HCEC 1CT (cell line): ENCODE measurements at places on chromosomes 7 and 10.

GRCh38 chr7:118057404-118057803 is 126.6 kb upstream of the LSM8 start:
- DNase-seq: no peak

- no peak for DNase-seq
These were observed 94.3 kb downstream of the IQUB start for GRCh38 chr7:123440101-123440548.

DNA sequence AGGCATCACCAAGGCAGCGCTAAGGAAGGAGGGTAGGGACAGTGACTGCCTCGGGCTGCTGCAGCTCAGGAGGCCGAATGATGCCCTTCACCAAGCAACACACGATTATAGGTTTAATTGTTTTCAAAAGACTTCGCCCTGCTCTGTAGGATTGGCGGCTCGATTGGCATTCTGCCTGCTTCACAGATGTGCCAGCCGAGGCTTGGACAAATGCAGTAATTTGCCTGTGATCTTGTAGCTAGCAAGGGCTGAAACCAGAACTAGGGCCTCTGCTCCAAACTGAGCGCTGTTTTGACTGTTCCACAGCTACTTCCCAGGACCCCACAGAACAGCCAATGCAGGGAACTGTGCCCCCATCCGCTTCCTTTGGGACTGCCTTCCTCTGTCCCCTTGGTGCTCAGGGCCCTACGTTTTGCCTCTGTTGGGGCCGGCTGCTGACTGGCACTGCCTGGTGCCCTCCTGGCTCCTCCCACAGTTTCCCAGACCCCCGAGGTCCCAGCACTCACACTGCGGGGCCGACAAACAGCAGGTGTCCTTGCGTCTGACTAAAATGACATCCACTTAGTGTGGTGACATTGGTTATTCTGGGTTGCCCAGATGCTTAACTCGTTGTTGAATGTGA is 62.6 kb upstream of the EN2 start:
- no peak for DNase-seq

- peak; percentile 63 for DNase-seq
These were observed 83.9 kb downstream of the PIP4K2A start for GRCh38 chr10:22630234-22631174.

- no peak for DNase-seq
These were observed 264.7 kb upstream of the NFE2L3 start for GRCh38 chr7:25887266-25887665.

GRCh38 chr10:123972481-123973401 is 81.1 kb upstream of the CPXM2 start:
- DNase-seq: no peak

- DNase-seq: no peak
These were observed 5.6 kb downstream of the PTN start for GRCh38 chr7:137337902-137338301.

DNA sequence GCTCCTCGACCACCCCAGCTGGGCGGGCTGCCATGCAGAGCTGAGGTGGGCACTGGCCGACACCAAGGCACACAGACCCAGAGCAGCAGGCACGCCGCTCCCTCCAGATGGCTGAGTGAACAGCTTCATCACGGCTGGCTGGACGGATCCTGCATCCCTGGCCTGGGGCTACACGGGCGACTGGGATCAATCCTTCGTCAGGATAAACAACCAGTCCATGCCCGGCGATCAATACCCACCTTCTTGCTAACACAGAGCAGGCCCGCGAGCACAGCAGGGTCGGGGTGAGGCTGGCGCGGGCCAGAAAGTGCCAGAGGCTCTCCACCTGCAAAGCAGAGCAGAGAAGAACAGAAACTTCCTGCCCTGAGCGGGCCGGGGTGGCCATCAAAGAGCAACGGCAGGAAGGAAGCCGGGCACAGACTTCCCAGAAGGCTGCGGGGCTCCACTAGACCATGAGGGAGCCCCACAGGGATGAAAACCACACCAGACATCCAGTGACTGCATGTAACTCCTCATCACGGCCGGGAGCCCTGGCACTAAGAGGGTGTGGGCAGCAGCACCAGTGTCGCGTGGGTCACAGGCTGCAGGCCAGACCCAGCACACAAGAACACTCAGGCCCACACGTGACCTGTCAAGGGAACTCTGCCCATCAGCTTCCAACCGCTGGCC is 166.4 kb downstream of the MAD1L1 start:
- no peak for DNase-seq

- no peak for DNase-seq
These were observed at the start of gene DNAH11 for GRCh38 chr7:21542891-21543527. TSS of gene DNAH11 (plus strand) at chr7:21543039. CDS start at chr7:21543246, 207 bp downstream.

- DNase-seq: no peak
These were observed 18.7 kb downstream of the GRID2IP start for GRCh38 chr7:6532516-6532915.

DNA sequence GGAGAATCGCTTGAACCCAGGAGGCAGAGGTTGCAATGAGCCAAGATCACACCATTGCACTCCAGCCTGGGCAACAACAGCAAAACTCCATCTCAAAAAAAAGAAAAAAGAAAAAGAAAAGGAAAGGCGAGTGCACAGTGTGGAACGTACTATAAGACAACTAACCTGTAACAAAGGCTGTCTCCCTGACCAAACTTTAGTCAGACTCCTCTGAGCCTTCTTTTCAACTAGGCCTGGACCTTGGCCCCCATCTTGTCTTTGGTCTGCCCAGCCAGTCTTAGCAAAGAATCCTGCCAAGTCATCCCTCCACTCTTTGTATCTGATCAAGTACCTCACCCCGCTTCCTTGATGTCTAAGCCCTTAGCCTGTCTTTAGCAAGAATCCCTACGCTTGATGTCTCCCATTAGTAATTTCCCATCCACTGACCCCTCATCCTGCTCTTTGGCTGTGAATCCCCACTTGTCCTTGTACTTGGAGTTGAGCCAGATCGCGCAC is 68.9 kb upstream of the KDM7A start:
- no peak for DNase-seq

- peak; percentile 34 for DNase-seq
These were observed 752 bp downstream of the THSD7A start for GRCh38 chr7:11831156-11831735.

DNA sequence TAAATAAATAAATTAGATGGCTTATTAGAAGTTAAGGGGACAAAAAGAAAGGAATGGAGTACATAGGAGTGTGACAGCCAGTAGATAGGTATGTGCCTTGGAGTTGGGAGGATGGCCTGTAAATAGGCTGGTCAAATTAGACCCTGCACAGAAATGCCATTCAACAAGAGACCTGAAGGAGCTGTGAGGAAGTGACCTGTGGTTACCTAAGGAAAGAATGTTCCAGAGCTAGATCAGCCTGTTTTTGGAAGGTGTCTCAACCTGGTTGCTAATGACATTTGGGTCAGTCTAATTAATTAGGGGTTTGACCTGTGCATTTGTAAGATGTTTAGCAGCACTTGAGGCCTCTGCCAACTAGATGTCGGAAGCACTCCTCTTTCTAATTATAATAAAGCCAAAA is 315.3 kb upstream of the PLXDC2 start:
- no peak for DNase-seq

GRCh38 chr7:127239814-127240213 is 12.9 kb downstream of the GRM8 start:
- DNase-seq: no peak

GRCh38 chr10:99403674-99404073 is 26.8 kb downstream of the GOT1 start:
- no peak for DNase-seq

- no peak for DNase-seq
These were observed 10.8 kb upstream of the GATA3 start for GRCh38 chr10:8043569-8044306.

DNA sequence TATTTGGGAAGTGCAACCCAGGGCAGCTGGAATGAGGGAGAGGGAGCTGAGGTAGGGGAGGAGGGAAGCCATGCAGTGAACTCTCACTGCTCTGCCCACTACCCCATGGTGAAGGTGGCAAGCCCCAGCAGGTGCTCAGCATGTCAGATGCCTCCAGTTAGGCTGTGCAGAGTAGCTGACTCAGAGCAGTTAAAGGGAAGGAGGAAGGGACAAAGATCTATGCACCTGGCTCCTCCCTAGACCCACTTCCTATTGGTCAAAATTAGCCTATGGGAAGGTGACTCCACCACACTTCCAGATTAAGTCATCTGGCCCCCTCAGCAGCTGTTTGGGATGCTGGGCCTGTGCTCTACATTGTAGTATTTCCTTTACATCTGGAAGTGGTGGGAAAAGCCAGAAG is 125.7 kb upstream of the MTPN start:
- DNase-seq: no peak

DNA sequence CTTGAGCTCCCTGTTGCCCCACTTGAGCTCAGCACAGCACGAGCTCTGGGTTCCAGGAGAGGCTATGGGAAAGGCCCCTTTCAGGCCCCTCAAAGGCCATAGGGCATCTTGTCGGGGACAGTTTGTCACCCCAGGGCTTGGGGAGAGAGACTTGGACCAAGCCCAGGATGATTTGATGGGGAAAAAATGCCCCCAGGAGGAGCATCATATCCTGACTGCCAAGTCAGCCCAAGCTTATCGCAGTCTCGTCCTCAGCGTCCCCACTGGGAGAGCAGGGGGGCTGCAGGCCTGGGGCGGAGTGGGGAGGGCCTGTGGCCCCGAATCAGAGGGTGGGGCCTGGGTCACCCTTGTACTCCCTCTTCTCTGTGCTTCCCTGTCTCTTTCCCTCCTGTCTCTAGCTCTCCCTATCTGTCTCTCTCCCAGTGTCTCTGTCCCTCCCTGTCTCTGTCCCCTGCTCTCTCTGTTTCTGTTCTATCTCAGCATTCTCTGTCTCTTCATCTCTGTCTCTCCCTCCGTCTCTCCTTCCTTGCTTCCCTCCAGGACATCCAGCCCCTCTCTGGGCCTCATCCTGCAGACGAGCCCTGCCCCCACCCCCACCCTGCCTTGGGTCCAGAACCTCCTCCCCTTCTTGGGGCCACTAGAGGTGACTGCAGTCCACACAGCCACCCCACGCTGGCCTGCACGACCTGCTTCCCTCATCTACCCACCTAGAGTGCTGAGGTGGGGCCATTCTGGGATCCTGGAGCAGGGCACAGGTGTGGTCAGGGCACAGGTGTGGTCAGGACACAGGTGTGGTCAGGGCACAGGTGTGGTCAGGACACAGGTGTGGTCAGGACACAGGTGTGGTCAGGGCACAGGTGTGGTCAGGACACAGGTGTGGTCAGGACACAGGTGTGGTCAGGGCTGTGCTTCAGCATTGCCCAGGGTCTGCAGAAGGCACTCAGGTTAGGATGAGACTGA is 17.3 kb upstream of the GRIFIN start:
- no peak for DNase-seq

DNA sequence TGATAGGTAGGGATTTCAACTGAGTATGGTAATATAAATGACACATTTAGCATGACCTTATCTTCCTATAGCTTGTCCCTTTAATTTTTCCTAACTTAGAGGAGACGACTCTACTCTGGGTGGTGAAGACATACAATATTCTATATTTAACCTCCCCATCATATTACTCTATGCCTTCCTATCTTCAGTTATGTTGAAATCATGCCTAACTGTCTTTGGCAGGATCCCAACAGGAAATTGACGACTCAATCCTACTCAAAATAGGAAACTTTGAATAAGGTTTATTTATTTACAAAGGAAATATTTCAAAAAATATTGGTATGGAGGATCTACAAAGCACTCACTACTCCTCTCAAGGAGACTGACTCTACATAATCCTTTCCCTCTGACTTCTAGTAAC is 24.1 kb upstream of the SEMA3A start:
- DNase-seq: peak; percentile 87

GRCh38 chr7:24069751-24070150 is 214.2 kb upstream of the NPY start:
- no peak for DNase-seq

- peak; percentile 10 for DNase-seq
These were observed 241.5 kb downstream of the PHTF2 start for GRCh38 chr7:78039790-78040776.

DNA sequence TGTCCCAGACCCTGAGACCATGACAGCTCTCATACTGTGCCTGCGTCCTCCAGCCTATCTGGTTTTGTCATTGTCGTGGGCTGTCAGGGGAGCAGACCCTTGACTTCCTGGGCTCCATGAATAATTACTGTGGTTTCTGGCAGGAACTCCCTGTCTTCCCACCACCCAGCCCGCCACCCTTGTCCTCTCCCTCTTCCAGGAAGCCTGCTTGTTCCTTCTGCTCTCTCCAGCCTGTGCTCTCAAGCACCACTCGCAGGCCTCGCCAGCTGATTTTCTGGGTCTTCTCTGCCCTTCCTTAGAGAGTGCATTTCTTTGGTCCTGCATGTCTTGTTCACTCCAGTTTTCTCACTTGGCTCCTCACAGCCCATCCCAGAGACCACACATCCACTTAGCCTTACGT is 224.5 kb upstream of the INHBA start:
- DNase-seq: no peak
